ENCODE measurements at places on chromosomes 5 and 9.

DNA sequence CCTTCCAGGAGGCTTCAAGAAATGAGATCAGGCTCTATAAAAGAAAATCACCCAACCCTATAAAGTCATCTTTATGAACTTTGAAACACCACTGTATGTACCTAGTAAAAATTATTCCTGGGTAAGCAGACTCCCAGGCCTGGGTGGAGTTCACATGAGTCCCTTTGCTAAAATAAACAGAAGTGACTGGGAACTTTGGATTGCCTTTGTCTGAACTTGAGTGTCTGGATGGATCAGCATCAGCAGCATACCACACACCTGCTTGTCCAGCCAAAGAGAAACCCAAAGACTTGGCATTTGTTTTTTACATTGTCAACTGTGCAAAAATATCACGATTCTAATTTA lies 79.6 kb upstream of the CDKN2B start:
- no peak for DNase-seq

- DNase-seq = no peak
These were observed 8.0 kb upstream of the FCN2 start for GRCh38 chr9:134872482-134873231.

DNA sequence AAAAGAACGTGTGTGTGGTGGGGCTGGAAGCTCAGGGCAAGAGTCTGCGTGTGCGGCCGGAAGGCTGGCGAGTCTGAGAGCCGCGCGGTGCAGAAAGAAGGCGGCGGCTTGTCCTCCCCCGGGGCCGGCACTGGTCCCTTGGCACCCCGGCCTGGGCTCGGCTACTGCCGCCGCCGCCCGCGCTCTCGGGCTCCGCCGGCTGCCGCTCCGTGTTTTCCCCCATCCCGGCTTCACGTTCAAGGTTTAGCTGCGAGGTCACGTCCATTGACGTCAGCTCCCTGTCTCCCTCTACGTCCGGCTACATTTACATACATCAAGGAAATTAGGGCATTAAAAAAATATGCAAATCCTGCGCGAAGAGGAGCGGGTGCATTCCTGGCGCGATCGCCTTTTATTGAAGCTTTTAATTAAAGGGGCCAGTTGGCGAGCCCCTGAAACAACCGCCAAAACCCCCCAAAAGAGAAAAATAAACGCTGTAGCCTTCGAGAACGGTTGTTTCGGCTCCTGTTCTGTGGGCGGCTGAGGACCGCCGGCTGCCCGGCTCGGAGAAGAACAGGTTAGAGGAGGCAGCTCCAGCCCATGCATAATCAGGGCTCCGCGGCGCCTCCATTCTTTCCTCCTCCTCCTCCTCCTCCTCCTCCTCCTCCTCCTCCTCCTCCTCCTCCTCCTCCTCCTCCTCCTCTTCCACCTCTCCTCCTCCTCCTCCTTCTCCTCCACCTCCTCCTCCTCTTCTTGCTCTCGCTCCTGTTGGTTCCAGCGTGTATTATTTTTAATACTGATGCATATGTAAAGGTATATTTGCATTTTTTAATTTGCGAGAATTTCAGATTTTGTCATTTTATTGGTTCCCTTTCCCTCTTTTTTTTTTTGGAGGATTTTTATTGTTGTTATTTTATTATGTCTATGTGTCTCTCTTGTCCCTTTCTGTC lies 207.0 kb downstream of the MEF2C start:
- DNase-seq = peak; percentile 23

DNA sequence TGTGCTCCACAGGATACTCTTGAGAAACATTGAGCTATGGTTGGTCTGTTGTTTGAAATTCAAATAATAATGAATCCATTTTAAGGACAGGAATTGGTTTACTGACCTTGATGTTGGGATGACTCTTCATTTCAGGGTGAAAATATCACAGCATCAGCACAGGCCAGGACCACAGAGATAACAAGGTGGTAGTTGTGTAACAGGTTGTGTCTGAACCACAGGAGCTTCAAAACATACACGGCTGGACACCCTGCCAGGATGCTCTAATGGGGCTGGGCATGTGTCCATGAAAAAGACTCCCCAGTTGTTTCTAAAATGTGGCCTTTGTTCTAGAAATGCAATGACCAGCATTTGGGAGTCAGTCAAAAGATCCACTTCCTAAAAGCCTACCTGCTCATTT lies 69.8 kb downstream of the ACO1 start:
- DNase-seq = no peak

- DNase-seq = no peak
These were observed 59.0 kb downstream of the UBAP1 start for GRCh38 chr9:34237836-34238235.

- peak; percentile 79 for DNase-seq
These were observed 37.6 kb upstream of the ANKRD55 start for GRCh38 chr5:56270568-56271392.

DNA sequence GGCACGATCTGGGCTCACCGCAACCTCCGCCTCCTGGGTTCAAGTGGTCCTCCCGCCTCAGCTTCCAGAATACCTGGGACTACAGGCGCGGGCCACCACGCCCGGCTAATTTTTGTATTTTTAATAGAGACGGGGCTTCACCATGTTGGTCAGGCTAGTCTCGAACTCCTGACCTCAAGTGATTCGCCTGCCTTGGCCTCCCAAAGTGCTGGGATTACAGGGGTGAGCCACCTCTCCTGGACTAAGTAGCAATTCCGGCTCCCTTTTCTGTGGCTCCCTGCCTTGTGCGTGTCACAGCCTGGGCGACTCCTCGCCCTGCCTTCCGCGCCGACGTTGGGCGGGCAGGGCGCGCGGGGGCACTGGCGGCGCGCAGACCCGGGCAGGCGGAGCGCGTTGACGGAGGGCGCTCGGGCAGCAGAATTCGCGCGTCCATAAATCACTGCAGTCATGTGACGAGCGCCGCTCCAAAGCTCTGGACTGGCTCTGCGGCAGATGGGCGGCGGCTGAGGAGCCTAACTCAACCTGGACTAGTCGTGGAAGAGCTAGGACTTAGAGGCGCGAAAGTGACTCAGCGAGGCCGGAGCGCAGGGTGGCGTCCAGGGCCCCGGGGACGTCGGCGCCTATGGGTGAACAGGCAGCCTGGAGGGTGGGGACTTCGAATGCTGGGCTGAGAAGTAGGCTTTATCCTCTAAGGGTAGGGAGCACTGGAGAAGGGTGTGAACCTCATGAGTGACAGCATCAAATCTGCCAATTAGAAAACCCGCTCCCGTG lies 1.4 kb upstream of the CIZ1 start:
- peak; percentile 59 for DNase-seq

GRCh38 chr9:128026773-128027541 lies 40.2 kb downstream of the NAIF1 start:
- peak; percentile 87 for DNase-seq

- DNase-seq = no peak
These were observed 40.4 kb downstream of the BASP1 start for GRCh38 chr5:17257705-17258273.

DNA sequence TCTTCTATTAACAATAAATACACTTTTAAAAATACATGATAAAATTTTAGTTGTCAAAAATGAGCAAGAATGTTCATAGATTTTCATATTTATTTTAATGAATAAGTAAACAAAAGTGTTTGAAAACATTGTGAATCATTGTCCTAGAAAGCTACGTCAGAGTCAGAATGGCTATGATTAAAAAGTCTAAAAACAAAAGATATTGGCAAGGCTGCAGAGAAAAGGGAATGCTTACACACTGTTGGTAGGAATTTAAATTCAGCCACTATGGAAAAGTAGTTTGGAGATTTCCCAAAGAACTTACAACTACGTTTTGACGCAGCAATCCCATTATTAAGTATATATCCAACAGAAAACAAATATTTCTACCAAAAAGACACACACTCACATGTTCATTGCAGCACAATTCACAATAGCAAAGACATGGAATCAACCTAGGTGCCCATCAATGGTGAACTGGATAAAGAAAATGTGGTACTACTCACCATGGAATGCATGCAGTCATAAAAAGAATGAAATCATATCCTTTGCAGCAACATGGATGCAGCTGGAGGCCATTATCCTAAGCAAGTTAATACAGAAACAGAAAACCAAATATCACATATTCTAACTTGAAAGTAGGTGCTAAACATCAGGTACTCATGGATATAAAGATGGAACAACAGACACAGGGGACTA lies 49.2 kb upstream of the FBXL17 start:
- no peak for DNase-seq

- DNase-seq = peak; percentile 86
These were observed 42.2 kb upstream of the FSD1L start for GRCh38 chr9:105405514-105406131.

- DNase-seq = peak; percentile 61
These were observed 31.7 kb upstream of the KCNMB1 start for GRCh38 chr5:170420806-170421412.

GRCh38 chr5:139061856-139062255 lies 136.3 kb downstream of the SIL1 start:
- no peak for DNase-seq

DNA sequence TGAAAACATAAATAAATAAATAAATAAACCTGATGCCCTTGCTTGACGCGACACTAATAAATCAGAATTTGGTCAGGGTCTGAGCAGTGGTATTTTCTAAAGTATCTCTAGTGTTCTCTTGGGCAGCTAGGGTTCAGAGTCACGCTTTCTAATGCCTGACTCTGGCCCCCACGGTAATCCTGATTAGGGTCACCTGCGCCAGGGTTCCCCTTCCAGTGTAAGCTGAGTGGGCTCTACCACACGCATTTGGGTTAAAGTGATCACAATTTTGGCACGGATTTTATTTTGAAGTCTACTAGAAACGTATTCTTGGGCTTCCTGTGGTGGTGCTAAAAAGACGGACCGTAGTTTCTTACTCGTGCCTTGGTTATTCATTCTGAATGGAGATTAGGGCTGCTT lies 651 bp downstream of the TTC1 start:
- DNase-seq = no peak

DNA sequence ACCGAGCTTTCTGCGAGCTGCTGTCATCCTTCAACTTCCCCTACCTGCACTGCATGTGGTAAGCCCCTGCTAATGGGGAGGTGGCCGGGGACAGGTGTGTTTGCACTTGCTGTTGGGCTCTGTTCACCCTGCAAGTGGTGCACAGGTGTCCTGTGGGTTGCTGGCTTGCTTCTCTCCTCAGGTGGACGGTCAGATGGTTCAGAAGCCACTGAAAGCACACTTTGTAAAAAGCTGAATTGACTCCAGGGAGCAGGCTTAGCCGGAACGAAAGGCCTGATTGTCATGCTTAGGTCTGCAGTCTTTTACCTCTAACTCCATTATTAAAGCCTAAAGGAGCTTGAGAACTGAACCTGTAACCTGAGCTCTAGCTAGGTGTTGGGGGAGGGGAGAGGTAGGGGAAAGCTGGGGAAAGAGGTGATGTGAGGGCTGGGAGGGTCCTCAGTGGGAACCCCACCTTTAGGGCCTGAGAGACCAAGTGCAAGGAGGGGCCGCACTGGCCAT lies 37.6 kb downstream of the ACER2 start:
- no peak for DNase-seq

DNA sequence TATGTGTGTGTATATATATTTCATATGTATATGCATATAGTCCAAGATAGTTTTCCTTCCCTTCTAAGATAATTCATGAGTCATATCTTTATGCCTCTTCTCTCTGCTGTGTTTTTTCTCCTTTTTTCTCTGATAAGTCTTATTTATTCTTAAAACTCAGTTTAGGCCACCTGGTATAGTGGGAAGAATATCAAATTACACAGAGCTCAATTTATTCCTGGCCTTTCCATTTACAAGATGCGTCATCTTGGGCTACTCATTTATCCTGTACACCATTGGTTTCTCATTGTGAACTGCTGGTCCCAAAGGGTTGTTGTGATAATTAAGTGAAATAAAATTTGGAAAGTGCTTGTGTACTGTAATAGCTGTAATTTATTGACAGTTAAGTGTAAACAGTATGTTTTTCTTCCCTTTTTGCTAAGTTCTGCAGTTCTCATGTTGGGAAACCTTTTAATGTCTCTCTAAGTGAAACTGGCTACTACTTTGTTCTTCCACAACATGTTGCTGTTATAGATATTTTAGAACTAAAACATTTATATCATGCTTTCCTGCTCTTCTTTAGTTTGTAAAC lies 19.4 kb downstream of the CCDC171 start:
- no peak for DNase-seq

GRCh38 chr9:114200721-114201300 lies 45.5 kb downstream of the COL27A1 start:
- DNase-seq = no peak

GRCh38 chr9:89340332-89340731 lies 22.0 kb downstream of the SECISBP2 start:
- peak; percentile 59 for DNase-seq

DNA sequence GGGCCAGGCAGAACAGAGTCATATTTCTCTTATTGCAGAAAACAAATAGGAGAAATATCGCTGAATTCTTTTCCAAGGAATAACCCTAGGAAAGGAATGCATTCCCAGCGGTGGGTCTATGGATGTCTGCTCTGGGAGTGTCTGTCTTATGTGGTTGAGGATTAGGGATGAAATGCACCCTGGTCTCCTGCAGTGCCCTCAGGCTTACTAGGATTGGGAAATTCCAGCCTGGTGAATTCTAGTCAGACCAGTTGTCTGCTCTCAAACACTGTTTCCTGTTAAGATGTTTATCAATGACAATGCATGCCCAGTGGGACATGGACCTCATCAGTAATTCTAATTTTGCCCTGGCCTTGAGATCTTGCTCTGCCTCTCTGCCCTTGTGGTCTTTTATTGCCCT lies 136.1 kb upstream of the ELAVL2 start:
- DNase-seq = no peak
